ENCODE measurements at places on chromosomes 1 and 21.

- no peak for DNase-seq
Observed at GRCh38 chr1:114000406-114000805, 21.1 kb downstream of the OLFML3 start.

GRCh38 chr1:103790172-103790571 lies 40.5 kb downstream of the AMY1C start:
- no peak for DNase-seq

- peak; percentile 66 for DNase-seq
Observed at GRCh38 chr1:118247593-118247992, 62.6 kb upstream of the SPAG17 start.

- DNase-seq = no peak
Observed at GRCh38 chr1:106968644-106969043, 87.8 kb upstream of the PRMT6 start.

DNA sequence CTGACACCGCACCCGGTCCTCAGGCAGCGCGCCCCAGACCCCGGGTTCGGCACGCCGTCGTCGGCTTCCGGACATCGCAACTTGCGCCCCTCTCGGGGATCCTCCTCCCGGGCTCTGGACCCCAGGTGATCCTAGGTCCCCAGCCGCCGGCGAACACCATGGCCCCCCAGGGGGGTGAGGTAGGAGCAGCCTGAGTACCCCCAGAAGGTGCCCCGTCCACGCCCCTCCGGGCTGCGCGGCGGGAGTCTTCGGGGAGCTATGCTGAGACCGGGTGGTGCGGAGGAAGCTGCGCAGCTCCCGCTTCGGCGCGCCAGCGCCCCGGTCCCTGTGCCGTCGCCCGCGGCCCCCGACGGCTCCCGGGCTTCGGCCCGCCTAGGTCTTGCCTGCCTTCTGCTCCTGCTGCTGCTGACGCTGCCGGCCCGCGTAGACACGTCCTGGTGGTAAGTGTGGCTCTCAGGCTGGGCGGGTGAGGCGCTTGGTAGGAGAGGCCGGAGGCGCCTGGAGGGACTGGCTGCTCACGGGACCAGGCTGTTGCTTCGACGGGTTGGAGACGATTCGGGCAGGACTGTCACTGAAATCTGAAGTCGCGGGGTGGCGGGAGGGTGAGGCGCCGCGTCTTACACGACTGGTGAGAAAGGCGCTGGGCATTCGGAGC lies 367 bp downstream of the WNT2B start:
- DNase-seq = no peak

- DNase-seq = no peak
Observed at GRCh38 chr1:33133478-33134105, 48.3 kb downstream of the TRIM62 start.

DNA sequence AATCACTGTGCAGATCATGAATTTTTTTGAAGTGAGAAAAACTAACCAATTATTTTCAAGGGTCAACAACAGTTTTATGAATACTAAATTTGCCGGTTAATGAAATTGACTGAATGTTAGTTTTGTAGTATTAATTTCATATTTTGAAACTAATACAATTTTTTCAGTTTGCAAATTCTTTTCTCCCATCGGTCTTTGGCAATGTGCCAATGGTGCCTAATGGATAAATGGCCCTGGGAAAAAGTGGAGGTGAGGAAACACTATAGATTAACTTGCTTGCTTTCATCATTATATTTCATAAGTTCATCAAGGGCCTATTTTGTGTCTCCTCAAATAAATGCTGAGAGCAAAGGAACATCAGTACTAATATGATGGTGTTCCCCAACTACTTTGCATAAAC lies 4.1 kb downstream of the C1orf141 start:
- DNase-seq = no peak

DNA sequence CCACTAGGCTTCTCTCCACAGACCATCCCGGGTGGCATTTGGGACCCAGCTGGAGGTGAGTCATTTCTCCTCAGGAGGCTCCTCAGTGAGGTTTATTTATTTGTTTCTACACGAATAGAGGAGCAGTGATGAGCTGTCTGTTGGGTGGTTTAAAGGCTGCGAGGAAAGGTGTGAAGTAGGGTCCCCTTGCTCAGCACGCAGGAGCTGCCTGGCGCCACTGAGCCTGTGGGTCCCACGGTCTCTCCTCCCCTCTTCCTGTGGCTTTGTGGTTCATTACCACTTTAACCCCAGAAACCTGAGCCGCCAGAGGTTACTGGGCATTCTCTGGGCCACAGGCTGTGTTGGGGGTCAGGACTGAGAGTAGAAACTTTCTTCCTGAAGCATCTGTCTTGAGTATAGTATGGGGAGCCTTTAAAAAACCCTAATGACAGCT lies 39.9 kb downstream of the IL6R start:
- no peak for DNase-seq

- no peak for DNase-seq
Observed at GRCh38 chr1:62989497-62989896, 205.6 kb downstream of the ATG4C start.

DNA sequence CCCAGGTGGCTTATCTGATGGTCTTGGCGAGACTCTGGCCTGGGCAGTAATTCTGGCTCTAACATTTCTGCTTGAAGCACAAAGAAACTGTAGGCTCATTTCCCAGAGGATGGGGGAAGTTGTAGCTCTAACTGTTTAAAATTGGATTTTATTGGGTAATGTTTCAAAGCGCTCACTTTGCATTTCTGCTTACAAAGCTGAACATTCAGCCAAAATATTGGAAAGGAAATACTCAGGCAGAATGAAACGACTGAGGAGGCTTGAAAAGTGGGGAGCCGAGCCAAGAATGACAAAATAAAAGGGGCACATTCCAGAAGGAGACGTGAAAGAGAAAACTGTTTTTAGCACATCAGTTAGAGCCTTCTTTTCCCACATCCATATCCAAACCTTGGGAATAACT lies 202.6 kb downstream of the GRIK1 start:
- DNase-seq = no peak

- DNase-seq = no peak
Observed at GRCh38 chr21:27805696-27806095, 838.8 kb upstream of the ADAMTS5 start.

DNA sequence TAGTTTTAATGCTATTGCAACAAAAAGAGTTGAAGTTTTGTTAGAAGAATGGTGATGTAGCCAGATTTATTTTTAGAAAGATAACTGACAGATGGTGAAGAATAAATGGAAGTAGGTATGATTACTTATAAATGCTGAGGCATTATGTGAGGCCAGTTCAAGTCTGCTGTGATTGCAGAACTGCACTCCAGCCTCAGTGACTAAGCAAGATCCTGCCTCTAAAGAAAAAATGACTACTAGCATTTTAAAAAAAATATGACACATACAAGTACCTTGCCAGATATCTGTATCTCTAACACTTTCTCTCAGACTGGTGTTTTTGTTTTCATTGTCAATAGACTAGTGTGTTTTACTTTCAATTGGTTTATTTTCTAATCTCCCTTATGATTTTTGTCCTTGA lies 1242.4 kb upstream of the ADGRL4 start:
- no peak for DNase-seq

GRCh38 chr1:81889166-81889565 lies 88.4 kb downstream of the ADGRL2 start:
- DNase-seq = no peak

DNA sequence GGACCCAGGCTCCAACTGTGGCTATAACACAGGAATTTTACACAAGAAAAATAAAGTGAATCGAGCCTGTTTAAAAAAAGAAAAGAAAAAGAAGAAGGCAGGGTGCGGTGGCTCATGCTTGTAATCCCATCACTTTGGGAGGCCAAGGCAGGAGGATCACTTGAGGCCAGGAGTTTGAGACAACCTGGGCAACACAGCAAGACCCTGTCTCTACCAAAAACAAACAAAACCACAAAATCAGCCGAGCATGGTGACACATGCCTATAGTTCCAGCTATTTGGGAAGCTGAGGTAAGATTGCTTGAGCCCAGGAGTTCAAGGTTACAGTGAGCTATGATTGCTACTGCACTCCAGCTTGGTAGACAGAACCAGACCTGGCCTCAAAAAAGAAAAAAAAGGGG lies 17.7 kb downstream of the MTF1 start:
- no peak for DNase-seq

DNA sequence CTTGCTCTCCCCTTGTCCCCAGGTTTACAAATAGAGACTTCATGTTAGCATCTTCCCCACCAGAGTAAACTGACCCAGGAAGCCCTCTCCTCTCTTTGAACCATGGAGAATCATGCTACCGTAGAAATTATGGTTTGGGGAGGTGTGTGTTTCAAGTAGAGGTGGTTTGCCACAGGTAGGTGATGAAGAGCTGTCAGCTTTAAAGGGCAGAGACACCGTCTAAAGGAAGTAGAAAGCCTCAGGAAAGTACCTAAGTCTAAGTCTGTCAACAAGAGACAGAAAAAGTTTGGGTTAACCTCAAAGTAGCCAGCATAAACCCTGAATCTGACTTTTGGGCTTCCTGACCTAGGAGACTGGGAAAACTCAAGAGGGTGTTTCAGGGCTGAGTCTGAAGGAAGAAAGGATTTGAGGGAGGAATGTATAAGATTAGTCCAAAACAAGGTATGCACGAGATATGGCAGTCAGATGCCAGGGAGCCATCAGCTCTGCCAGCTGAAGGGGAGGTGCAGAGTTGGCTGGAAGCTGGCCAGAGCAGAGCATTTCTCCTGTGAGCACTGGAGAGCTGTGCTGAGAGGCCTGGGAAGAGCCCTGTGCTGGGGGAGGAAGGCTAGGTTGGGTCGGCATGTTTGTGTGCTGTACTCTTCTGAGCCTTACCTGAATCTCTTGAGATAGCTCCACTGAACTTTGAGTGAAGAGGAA lies 14.3 kb downstream of the ADAMTSL4 start:
- no peak for DNase-seq
